CD4-positive, alpha-beta T cell treated with Interleukin-12 subunit alpha and Interleukin-12 subunit beta, for 1 hour (primary cell): ENCODE measurements at places on chromosomes 13 and 19.

DNA sequence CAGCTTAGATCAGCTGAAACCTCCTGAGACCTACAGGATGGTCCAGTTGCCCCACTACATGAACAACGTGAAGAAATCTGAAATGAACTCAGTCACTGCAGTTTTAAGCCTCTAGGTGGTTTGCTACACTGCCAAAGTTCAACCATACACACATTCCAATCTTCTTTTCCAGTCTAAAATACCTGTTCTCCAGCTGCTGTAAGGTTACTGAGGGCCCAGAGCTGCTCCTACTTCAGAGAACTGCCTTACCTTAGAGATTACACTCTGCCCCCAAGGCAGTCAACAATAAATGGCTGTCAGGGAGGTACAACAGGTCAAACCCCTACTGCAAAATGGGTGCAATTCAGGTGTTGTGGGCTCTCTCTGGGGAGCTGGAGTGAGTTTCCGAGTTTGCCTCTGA lies 154.1 kb upstream of the MIR17HG start:
- no peak for DNase-seq

GRCh38 chr13:109790942-109791605 lies 4.7 kb upstream of the IRS2 start:
- DNase-seq: peak; percentile 60

- no peak for DNase-seq
These were observed 244.5 kb downstream of the EFNB2 start for GRCh38 chr13:106291006-106291405.

- no peak for DNase-seq
These were observed 552 bp upstream of the ZNF816 start for GRCh38 chr19:52963247-52963618.

DNA sequence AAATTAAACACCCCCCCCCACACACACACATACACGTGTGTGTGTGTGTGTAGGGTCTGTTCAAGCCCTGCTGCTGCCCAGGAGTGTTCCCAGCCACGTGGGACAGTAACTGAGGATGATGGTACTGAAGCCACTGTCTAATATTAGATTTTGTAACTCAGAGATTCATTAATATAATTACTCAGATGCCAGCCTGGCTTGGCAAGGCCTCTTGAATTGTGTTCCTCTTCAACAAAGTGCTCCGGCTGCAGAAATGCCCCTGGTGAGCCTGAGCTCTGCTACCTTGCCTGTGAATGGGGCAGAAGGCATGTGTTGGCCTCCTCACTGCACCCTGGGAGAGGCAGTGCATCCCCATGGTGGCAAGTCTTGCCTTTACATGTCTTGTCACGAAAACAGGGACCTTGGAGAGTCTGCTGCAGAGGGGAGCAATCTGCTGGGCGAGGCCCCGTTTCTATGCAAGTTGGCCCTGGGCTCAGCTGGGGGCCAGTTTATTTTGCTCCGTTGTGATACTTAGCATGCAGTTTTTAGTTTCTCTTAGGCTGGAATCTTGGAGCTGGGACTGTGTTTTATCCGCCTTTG lies 44.0 kb downstream of the NFIX start:
- DNase-seq: no peak

- no peak for DNase-seq
These were observed 31.7 kb upstream of the CYP4F8 start for GRCh38 chr19:15583346-15583745.

GRCh38 chr19:31252441-31252840 lies 96.8 kb downstream of the TSHZ3 start:
- no peak for DNase-seq

GRCh38 chr19:7230826-7231225 lies 63.4 kb downstream of the INSR start:
- no peak for DNase-seq

DNA sequence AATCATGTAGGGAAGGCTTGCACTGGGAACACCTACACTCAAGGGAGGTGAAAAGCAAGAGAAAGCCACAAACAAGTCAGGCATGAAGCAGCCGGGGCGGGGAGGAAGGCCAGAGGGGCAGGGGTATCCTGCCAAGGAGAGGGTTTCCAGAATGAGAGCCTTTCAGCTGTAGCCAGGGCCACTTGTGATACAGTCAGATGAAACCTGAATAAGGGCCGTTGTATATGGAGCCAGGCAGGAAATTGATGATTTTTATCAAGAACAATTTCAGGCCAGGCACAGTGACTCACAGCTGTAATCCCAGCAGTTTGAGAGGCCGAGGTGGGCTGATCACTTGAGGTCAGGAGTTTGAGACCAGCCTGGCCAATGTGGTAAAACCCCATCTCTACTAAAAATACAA lies 4.4 kb downstream of the TRPM4 start:
- no peak for DNase-seq

- DNase-seq: no peak
These were observed 136.3 kb downstream of the CDK8 start for GRCh38 chr13:26390203-26390602.

GRCh38 chr13:104650431-104650830 lies 1584.2 kb upstream of the SLC10A2 start:
- DNase-seq: no peak

GRCh38 chr19:43784981-43785808 lies 4.4 kb upstream of the KCNN4 start:
- peak; percentile 79 for DNase-seq

DNA sequence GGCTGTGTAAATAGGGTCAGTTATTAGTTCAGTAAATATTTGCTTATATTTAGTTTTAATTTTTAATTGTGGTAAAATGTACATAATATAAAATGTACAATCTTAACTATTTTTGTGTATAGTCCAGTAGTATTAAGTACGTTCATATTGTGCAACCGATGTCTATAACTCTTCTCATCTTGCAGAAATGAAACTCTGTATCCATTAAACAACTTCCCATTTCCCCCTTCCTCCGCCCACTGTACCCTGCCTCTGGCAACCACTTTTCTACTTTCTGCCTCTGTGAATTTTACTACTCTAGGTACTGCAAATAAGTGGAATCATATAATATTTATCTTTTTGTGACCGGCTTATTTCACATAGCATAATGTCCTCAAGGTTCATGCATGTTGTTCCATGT lies 24.4 kb downstream of the UBAC2 start:
- DNase-seq: no peak

- DNase-seq: peak; percentile 73
These were observed 5.3 kb upstream of the HCN2 start for GRCh38 chr19:584240-585001.

DNA sequence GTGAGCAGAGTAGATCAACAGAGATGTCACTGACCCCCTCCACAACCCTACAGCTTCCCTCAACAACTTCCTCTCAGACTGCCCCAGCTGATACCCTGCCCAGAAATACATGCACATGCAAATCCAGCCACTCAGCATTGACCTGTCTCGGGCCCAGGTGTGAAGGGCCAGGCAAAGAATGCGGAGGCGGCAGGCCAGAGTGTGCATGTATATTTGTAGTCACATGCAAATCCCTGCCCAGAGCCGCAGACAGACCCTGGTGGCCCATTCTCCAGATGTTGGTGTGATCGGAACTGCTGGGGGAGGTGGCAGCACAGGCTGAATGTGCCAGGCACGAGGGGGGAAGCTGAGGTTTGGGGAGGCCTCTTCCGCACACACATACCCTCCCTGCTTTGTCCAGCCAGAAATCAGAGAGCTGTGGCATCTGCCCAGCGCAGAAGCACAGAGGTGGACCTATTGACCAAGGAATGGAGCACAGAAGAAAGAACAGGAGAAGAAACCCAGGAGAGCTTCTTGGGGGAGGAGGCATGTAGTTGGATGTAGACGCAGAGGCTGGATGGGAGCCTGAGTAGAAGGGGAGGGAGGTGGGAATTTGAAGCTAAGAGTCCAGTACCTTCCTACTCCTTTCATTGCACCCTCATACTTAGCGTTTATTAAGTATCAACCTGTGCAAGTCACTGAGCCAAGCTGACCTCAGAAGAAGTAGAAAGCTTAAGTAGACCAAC lies 14.4 kb downstream of the MEF2B start:
- DNase-seq: no peak

GRCh38 chr13:59120297-59120843 lies 1043.4 kb downstream of the DIAPH3 start:
- DNase-seq: no peak

GRCh38 chr13:92255526-92255925 lies 857.1 kb downstream of the GPC5 start:
- no peak for DNase-seq

GRCh38 chr19:44876930-44877535 lies 14.0 kb upstream of the TOMM40 start:
- DNase-seq: no peak

GRCh38 chr19:29966588-29967249 lies 24.7 kb downstream of the URI1 start:
- no peak for DNase-seq

- no peak for DNase-seq
These were observed 38.2 kb downstream of the MTMR6 start for GRCh38 chr13:25249001-25249543.

DNA sequence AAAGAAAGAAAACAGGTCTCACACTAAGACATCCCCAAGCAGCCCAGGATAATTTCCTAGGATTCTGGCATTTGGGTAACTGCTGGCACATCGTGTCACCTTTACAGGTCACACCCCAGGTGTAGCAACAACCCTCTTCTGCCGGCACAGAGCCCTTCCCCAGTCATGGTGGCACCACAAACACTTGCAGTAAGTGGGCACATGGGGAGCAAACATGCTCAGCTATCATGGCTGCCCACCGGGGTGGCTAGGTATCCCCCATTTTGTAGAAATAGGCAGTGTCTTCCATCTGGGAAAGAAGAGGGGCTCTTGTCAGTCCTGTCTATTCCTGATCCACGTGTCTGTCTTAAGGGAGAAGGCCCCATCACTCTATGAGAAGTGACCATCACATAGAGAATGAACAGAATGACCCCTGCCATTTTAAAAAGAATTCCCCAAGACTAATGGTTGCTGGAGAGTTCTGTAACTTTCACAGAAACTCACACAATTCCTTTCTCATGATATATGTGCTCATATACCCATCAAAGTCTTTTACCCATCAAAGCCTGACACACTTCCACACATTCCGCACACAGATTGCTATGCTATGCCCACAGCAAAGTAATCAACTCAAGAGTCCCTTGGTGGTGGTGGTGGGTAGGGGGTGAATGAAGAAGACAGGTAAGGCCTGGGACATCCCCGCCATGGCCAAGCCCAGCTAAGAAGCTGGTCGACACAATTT lies 33.3 kb downstream of the BRD4 start:
- no peak for DNase-seq

DNA sequence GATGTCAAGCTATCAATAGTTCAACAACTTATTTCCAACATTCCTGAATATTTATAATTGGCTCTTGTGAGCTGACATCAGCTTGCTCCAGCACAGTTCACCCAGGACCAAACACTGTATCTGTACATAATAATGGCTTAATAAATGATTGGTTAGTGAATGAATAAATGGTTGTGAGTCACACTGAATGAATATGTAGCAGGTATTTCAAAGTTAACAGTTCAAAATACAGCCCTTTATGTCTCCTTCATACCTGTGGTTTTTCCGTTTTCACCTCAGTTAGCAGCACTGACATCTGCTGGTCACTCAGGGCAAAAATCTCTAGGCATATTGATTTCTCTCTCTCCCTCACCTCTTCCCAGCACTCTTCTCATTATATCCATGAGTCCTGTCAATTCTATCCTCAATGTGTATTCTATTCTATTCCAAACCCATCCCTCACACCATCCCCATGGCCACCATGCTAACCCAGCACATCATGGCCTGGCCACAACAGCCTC lies 76.3 kb downstream of the PEG3 start:
- DNase-seq: no peak

GRCh38 chr19:21092109-21092508 lies 10.1 kb downstream of the ZNF714 start:
- DNase-seq: no peak

DNA sequence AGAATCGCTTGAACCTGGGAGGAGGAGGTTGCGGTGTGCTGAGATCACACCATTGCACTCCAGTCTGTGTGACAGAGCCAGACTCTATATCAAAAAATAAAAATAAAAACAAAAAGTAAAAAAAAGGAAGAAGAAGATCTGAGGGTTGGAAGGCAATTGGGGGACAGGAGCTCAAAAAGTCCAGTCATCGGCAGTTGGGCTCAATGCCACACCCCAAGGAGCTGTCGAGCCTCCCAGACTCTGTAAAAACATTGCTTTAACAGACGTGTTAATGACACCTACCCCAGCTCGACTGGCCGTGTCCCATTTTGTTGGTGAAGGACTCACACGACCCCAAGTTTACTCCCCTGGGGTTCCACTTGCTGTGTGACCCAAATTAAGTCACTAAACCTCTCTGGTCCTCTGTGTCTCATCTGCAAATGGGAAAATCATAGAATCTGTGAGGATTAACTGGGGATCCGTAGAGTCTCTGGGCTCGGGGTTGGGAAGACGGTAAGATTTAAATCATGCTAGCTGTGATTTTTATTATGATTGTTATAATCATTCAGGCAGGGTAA lies 7.0 kb downstream of the GNA15 start:
- DNase-seq: no peak

DNA sequence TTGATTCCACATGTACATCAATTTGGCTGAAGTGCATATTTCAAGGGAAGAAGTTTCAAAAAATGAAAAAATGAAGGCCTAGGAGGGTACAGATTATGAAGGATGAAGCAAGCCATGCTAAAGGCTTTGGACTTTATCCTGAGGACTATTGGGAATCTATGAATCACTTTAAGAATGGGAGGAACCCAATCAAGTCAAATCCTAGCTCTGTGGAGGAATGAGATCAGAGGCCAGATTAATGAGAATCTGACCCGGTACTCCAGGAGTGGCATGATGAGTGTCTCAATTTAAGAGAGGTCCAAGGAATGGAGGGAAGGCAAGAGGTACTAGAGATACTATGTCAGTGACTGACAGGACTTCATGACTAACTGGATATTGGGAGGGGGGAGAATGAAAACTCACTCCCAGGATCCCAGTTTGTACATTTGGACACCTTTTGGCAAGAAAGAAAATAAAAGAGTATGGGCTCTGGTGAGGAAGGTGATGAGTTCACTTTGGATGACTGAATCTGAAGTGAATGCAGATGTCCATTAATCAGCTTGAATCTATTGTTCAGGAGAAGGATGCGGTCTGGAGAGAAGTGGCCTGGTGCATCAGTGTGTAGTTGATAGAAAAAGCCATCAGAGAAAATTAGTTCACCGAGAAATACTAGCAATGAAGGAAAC lies 349.0 kb downstream of the EFNB2 start:
- no peak for DNase-seq

GRCh38 chr19:40413291-40413845 lies at the start of gene PRX:
TSS of gene PRX (minus strand) at chr19:40413378. CDS start at chr19:40407932, 5,446 bp downstream.
- DNase-seq: no peak

GRCh38 chr19:32814624-32815023 lies 54.9 kb downstream of the SLC7A9 start:
- no peak for DNase-seq

- no peak for DNase-seq
These were observed 53.7 kb downstream of the RAB20 start for GRCh38 chr13:110507678-110508381.

- no peak for DNase-seq
These were observed 26.5 kb downstream of the COMP start for GRCh38 chr19:18764591-18765051.

- DNase-seq: no peak
These were observed 14.2 kb upstream of the PGLS start for GRCh38 chr19:17497149-17497798.

GRCh38 chr19:9658769-9659168 lies 16.1 kb downstream of the ZNF562 start:
- DNase-seq: no peak
